Stimulated activated CD8-positive, alpha-beta memory T cell treated with anti-CD3 and anti-CD28 coated beads, Interleukin-4, amount 100 ng/mL, for 1 hour (primary cell): ENCODE measurements at places on chromosomes 1 and 21.

DNA sequence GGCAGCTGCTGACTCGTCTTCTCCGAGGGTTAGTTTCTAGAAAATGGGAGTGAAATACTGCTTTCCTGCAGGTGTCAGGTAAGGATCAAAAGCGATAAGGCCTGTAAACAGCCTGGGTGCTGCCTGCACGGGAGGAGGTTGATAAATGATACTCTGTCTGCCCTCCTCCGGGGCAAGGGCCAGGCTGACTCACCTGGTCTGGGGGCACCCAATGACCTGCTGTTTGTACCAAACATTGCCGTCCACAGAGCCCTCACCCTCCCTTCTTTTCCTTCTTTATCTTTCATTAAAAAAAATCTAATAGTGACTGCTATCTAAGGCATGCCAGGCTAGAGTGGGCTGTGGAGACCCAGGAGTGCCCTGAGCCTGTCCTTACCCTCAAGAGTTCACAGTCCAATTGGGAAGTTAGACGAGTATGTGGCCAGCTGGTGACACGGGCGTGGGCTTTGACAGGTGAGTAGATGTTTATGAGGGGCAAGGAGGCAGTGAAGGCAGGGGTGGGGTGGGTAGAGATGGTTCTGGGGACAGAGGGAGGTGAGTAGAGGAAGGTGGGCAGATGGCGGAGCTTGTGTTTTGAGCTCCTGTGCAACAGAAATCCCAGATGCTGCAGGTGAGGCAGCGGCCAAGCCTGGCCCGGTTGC, 16.2 kb downstream of the EDN2 start:
- no peak for DNase-seq

DNA sequence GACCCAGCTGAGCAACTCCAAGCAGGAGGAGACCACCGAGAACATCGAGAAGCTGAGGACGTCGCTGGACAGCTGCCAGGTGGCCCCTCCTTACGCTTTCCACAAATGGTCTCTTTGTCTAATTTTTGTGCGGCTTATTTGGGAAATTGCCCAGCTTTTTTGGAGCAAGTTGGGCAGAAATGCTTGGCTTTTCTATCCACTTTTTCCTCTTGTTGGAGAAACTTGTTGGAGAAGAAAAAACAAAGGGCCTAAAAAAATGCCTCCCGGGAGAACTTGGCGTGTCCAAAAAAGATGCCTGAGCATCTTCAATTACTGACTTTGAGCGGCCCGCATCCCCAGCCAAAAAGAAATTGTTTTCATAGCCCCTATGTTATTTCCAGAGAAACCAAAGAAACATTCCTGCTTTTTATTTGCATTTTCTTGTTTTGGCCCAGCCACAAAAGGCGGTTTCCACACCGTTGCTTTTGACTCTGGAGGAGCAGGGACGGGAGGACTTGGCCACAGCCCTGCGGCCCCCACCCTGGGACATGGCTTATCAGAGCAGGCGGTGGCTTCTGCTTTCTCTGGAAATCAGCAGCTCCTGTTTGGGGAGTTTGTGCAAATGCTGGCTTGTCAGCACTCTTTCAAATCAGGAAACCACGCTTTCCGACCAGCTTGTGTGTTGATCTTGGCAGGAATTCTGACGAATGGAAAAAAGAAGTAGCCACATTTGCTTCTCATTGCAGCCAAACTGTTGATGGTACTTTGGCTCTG, 81.2 kb upstream of the EFHD2 start:
- no peak for DNase-seq

DNA sequence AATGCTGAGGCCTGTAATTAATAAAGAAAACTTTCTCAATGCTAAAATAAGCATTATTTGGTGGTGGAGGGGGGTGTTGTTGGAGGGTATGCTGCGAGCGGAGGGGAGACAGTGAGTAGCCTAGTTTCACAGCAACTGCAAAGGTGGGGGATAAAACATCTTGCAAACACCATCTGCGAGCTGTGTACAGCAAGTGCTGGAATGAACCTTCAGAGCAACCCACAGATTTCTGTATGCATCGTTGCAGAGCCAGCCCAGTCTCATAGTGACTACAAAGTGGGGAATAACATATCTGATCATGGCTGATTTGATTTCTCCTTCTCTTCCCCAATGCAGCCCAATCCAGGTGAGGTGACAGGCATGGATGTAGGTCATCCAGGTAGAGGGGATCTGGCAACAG, 80.7 kb upstream of the COG2 start:
- DNase-seq: no peak

- no peak for DNase-seq
These were observed 58.7 kb downstream of the RUNX3 start for GRCh38 chr1:24871306-24871901.

DNA sequence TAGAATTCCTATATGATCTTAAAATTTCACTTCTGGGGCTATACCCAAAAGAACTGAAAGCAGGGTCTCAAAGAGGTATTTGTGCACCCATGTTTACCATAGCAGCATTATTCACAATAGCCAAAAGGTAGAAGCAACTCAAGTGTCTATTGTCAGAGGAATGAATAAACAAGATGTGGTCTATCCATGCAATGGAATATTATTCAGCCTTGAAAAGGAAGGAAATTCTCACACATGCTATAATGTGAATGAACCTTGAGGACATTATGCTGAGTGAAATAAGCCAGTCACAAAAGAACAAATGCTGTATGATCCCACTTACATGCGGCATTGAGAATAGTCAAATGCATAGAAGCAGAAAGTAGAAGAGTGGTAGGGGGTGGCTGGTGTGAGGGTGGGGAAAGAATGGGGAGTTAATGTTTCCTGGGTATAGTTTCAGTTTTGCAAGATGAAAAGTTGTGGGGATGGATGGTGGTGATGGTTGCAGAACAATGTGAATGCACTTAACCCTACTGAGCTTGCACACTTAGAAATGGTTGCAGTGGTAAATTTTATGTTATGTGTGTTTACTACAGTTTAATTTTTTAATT, 122.4 kb downstream of the TOMM20 start:
- DNase-seq: no peak

GRCh38 chr21:31967334-31967733, 94.5 kb downstream of the HUNK start:
- no peak for DNase-seq

GRCh38 chr1:59029411-59030167, 245.7 kb upstream of the JUN start:
- DNase-seq: no peak

DNA sequence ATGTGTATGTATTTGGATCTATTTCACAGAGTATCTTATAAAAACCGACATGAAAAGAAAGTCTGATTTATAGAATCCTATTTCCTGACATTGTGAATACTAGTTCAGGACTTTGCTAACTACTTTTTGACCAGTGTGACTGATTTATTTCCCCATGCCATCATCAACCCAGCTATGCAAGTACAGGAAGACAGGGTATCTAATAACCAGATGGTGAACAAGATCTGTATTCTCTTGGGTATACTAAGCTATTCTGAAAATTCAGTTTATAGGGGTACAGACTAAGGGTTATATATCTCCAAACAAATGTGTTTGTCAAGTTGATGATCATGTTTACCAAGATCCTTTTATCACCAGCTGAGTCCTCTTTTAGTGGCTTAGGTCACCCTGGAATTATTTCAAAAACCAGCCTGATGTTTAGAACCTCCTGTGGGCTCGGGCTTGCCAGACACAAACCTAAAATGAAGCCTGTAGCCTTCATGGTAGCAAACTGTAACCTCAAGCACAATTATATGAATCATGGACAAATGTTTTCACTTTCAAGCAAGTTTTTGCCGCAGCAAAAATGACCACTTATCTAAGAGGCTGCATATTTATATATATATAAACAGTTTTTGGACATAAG, 185.1 kb downstream of the FGGY start:
- DNase-seq: no peak

DNA sequence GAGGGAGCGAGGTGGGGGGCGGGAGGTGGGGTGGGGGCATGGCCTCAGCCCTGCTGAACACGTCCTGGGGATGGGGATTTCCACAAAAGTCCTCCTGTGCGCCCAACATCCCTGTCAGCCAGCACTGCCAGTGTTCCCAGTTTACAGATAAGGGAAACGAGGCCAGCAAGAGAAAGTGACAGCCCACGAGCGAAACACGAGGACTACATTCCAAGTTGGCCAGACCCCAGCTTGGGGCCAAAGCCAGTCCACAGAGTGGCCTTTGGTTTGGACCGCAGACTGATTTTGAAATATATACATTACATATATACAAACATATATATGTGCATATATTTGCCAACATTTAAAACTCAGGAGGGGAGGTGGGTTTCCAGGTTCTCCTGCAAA, 5.0 kb downstream of the FBXO2 start:
- DNase-seq: no peak

GRCh38 chr1:163085041-163085903, 16.1 kb downstream of the RGS4 start:
- no peak for DNase-seq

DNA sequence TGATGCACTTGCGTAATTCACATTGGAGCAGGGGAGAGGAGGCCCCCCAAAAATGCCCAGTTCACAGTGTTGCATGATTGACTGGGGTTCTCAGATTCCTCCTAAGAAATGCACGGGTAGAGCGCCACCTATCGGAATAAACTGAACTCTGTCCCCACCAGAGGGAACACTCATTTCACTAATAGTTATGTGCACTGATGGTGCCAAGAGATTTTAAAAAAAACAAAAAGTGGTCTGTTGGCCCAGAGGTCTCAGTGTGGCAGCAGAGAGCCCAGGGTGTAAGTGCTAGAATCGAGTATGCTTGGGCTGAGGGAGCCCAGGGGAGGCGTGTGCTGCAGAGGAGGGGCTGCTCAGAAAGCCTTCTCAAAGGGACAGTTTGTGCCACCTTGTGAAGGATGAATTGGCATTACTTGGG, 6.9 kb downstream of the PINK1 start:
- no peak for DNase-seq

DNA sequence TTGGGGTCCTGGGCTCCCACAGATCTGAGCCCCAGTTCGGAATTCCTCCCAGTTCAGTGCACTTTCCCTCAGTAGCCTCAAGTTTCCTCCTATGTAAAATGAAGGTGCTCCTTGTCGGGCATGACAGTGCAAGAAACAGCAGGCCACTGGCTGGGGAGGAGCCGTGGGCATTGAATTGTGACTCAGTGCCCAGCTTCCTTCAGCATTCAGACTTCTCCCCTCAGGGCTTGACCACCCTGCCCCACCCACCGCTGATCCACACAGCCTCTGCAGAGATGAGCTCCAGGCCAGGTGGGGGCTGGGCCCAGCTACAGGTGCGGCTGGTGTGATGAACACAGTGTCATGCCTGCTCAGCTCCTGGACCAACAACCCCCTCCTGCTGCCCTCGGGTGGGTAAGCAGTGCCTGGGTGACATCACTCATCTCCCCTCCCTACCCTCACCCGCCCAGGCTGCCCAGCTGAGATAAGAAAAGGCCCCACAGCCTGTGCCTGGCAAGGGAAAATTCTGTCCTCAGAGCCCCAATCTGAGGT, 4.9 kb downstream of the MOB3C start:
- no peak for DNase-seq

- DNase-seq: no peak
These were observed 41.2 kb upstream of the ADARB1 start for GRCh38 chr21:45032977-45033710.

DNA sequence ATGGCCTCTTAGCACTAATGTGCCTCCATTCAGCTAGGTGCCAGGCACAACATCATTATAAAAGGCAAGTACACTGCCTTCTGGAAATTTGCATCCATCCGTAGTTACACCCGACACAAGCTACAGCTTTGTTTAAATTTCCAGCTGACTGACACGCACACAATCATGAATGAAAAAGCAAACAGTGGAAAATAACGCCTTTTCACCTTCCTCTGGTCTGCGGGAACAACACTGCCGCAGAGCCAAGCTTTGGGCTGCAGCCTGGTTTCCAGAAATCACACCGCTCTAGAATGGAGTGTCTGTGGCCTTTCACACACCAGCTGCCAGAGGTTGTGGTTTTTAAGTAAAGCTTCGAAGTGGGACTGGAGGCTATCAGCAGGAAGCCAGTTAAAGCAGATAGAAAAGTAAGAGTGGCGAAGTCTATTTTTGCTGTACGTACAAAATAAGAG, 142.8 kb upstream of the COA6 start:
- DNase-seq: no peak

DNA sequence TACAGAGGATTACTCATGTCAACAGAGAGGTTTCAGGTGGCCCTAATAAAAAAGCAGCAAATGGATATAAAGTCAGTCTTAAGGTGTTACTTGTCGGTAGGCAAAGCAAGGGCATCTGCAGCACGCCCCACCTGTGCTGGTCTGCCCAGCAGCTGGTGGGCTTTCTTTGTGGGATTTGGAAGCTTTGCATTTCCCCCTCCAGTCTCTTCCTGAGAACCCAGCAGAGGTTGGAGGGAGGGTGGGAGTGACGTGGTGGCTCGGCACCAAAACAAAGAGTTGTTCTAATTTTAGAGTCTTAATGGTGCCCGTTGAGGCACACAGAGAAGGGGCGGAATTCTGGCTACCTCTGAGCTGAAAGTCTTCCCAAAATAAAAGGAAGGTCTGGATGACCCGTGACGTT, 4.8 kb upstream of the PCBP3 start:
- no peak for DNase-seq

- DNase-seq: no peak
These were observed 22.2 kb upstream of the TMEM200B start for GRCh38 chr1:29145739-29146437.

- DNase-seq: no peak
These were observed 1.7 kb upstream of the SMAP2 start for GRCh38 chr1:40371707-40372258.

DNA sequence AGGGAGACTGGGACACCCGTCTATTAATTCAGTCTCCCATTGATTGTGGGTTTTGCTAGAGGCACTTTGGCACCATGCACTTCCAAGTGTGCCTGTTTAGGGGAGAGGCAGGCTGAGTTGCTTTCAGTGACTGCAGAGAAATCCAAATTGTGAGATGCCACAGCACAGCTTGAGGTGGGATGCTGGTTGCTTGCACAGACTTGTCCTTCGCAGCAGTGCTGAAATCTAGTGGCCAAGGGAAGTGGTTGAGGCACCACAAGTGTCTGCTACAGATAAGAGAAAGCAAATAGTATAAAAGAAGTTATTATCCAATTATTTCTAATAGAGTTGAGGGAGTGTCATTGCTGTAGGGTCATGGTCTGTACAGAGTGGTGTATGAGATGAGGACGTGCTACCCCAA, 40.0 kb upstream of the APP start:
- no peak for DNase-seq

DNA sequence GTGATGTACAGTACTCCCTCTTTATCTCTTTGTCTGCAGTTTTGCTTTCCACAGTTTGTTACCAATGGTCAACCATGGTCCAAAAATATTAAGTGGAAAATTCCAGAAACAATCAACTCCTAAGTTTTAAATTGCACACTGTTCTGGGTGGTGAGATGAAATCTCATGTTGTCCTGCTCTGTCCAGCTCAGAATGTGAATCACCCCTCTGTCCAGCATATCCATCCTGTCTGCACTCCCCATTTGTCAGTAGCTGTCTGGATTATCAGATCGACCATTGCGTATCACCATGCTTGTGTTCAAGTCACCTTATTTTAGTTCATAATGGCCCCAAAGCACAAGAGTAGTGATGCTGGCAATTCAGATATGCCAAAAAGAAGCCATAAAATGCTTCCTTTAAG, 118.2 kb upstream of the PDE4B start:
- DNase-seq: no peak

- DNase-seq: peak; percentile 58
These were observed 8.0 kb upstream of the NIBAN1 start for GRCh38 chr1:184982002-184982954.

GRCh38 chr21:44574457-44575306, 1.2 kb downstream of the KRTAP10-4 start:
- no peak for DNase-seq
